ENCODE measurements at places on chromosomes 13 and 19.

- no peak for DNase-seq
These were observed 10.6 kb downstream of the RXFP2 start for GRCh38 chr13:31749929-31750328.

DNA sequence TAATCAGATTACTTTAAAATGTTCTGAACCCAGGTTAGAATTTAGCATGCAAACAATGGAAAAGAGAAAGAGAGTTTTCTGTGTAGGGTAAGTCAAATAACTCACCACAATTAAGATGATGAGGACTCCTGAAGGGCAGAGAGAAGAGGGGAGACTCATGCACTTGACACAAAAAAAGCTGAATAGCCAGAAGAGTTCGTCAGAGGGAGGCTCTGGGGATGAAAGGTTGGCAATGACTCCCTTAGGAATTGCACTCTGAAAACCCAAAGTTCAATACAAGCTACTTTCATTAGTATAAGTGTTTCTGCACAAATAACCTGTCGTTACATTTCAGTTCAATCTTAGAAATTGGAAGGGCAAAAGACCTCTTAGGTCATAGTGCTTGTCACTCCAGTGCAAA, 434.4 kb upstream of the PCDH9 start:
- no peak for DNase-seq

- no peak for DNase-seq
These were observed 294.2 kb downstream of the TDRD3 start for GRCh38 chr13:60691268-60691667.

DNA sequence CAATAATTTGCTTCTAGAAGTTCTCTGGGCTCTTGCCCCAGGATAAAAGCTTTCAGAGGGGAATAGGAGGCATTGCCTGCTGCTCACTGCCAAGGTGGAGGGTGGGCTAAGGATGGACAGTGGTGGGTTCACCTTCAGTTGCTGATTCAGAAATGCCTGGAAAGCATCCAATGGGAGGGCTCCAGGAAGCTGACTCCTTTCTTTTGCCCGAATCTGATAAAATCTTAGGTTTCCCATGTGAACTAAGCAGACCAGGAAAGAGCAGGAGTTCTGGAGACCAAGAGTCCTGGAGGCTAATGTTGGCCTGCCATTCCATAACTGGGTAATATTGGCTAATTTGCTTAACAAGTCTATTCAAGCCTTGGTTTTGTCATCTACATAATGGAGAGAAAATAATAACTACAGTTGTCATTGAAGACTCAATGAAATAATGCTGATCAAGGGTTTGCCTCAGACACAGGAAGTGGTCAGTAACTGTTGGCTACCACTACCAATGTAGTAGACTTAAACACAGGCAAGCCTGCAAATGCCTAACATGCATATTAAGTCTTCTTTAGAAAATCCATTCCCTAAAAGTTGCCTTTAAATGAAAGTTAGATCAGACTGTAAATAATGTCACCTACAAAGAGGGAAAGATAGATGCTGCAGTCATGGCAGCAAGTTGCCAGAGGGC, 528.4 kb upstream of the NBEA start:
- DNase-seq, result no peak

DNA sequence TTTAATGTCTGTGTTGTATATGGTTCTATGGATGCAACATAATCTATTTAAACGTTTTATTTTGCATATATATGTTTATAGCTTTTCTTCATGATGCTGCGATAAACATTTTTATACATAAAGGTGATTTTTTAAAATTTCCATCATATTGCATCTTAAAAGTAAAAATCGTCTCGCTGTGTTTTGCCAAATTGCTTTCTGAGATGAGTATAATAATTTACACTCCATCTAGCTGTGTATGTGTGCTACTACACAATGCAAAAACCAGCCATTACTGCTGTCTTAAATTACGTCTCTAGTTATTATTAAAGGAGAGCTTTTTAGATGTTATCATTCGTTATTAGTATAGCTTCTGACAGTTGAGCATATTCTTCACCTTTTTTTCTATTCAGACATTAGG, 37.2 kb downstream of the METTL21C start:
- no peak for DNase-seq

DNA sequence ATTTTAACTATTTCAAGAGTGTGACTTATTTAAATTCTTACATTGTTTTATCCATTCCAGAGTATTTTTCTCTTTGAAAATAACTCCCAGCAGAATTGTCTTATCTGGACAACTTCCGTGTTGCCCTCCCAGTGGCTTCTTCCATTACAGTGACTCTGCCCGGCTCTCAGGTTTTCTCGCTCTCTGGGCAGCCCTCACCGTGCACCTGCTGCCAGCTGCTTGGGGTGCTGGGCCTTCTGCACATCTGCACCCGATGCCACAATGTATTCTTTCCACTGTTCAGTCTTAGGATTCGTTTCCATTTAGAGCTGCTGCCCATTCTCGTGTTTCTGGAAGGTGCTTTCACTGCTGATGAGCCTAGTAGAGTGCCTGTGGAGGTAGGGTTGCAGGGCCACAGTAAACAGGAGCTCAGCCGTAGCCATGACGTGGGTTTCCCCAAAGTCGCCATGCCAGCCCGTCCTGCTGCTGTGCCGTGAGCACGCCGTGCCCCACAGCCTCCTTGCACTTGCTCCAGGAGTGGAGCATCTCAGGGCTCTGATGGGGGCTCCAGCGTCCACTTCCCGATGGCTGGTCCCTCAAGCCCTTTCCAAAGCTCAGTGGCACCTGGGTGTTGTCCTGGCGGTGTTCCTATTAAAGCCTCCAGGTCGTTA, 46.1 kb upstream of the DCUN1D2 start:
- DNase-seq, result no peak

DNA sequence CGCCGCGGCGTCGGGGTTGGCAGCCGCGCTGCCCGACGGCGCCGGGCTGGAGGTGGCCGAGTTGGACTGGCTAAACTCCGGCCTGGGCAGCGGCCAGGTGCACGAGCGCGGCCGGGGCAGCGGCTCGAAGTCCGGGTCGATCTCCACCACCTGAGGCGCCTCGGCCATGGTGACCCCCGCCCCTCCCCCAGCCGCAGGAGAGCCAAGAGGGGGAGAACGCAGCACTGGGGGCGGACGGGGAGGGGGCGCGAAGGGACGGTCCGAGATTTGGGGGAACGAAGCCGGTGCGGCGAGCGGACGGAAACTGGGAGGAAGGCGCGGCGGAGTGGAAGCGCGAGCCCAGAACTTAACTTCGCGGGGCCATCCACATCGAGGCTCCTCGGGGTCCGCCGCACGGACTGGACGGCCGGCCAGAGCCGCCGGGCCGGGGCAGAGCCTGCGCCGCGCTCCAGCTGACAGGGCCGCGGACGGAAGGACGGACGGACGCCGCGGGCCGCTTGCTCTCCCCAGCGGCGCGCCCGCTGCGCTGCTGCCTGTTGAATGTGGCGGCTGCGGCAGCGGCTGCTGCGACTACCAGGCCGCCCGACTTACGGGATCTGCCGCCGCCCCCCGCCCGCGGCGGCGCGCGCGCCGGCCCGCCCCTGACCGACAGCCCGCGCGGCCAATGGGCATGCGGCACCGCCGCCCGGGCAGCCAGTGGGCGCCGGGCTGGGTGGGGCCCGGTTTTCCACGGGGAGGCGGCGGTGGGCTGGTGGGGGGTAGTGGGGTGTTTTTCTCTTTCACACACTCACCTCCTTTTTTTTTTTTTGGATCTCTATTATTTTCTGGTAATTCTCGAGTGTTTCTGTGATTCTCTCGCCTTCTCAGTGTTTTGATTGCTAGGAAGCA, at the start of gene FOXO1:
TSS of gene FOXO1 (minus strand) at position 597 of the 888 bp plus-strand sequence. CDS start at position 168, 429 bp downstream.
- DNase-seq, result peak; percentile 90

DNA sequence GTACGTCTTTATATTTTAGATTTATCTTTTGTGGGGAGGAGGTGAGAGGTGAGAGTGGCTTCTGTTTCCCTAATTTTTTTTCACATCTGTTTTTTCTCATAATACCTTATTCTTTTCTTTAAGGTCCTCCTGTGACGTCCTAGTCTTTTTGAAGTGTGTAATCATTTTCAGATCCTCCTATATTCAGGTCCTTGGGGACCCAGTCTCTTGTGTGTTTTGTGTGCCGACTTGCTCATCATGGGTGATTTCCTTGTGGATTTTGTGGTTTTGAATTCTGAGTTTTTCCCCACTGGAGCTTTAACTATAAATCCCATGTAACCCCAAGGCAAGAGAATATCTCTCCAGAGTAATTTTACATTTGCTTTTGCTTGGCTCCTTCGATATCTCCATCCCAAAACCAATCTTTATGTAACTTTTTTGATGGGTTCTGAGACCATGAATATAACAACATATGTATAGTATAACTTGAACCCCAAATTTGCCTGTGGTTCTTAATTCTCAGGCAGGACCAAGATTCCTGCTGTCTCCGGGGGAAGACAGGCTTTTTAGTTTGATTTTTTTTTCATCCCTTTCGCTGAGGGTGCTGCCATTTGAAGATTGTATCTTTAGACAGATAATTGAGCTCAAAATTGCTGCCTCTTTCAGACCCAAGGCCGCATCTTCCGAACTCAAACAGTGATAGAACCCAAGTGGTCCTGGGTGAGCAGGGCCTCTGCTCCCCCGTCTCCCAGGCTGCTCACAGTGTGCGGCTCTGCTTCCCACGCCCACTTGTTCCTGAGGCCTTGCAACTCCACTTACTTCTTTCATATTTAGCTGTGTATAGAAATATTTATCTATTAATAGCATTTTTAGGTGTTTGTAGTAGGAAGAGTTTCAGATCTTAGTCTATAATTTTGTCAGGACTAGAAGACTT, 59.1 kb upstream of the GPR183 start:
- DNase-seq, result peak; percentile 44

- DNase-seq, result no peak
These were observed 1264.6 kb downstream of the PCDH9 start for GRCh38 chr13:65965501-65965900.

DNA sequence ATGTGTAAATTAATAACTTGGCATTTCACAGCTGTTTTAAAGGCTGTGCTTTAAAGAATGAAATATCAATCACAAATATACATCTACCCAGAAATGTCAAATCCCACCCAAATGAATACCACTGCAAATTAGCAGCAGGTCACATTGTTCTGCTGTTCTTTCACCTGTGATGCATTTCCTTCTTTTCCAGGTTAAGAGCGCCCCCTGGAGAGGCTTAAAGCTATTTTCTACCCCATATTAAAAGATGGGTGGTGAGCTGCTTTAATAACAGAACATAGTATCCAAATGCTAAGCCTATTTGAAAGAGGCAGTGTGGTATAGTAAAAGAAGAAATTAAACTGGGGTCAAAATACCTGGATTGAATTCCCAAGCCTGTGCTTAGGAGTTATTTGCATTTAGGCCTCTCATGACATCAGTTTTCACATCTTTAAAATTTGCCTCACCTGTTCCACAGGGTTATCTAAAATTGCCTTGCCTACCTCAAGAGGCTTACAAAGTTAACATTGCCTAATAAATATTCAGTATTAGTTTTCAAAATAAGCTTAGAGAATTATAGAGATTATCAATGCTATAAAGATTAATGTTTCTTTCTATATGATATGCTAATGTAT, 396.9 kb upstream of the SLITRK5 start:
- DNase-seq, result peak; percentile 5

DNA sequence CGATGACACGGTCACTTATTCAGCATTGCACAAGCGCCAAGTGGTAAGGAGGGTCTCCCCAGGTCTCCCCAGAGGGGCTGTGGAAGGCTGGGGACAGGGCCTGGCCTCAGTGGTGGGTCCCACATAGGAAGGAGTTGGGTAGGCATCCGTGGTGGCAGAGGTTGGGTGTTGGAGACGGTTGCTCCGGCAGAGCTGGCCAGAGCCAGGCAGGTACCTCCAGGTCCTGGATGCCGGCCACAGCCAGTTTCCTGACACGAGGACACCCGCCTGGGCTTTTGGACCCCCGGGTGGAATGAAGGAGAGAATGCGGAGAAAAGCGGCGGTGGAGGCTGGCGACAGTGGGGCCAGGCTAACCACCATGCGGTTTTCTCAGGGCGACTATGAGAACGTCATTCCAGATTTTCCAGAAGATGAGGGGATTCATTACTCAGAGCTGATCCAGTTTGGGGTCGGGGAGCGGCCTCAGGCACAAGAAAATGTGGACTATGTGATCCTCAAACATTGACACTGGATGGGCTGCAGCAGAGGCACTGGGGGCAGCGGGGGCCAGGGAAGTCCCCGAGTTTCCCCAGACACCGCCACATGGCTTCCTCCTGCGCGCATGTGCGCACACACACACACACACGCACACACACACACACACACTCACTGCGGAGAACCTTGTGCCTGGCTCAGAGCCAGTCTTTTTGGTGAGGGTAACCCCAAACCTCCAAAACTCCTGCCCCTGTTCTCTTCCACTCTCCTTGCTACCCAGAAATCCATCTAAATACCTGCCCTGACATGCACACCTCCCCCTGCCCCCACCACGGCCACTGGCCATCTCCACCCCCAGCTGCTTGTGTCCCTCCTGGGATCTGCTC, 1.3 kb upstream of the FFAR1 start:
- DNase-seq, result peak; percentile 85

- peak; percentile 11 for DNase-seq
These were observed 39.9 kb upstream of the CEACAM8 start for GRCh38 chr19:42634409-42635232.

- no peak for DNase-seq
These were observed 9.5 kb upstream of the SUPT20H start for GRCh38 chr13:37068962-37069361.

DNA sequence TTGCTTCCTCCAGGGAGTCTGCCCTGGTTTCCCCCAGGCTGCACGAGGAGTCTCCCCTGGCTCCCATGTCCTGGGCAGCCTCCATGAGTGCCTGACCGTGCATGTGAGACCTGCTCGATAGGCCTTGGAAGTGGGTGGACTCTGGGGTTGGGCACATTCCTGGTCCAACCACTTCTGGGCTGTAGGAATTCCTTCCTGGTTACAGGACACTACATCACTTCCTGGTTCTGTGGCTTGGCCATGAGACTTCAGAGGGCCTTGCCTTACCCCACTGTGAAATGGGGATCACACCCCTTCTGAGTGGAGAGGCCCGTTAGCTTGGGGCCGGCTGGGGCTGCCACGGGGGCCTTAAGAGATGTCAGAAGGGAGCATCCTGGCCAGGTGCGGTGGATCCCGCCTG, 4.0 kb upstream of the ZNF628 start:
- no peak for DNase-seq

DNA sequence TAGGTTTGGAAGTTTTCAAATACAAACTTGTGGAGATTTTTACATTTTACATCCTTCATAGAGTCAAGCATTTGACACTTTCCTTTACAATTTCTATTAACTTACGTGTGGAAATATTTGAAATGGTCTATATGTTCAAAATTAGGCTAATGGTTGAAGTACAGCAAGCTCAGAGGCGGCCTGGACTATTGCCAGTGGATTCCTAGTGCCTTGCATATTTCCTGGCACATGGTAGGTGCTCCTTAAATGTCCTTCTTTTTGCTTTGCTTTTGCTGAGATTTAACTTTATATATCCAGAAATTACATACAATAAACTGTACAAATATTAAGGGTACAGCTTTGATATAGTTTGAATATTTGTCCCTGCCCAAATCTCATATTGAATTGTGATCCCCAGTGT, 93.9 kb downstream of the UBL3 start:
- no peak for DNase-seq

All from CD4-positive, alpha-beta T cell treated with Interleukin-17A for 1 hour (primary cell).